Left ventricle myocardium inferior (tissue), 1 donor: ENCODE measurements at places on chromosomes 2 and 18. TPM values are rescaled to one million over a fixed set of nuclear protein-coding genes. Genes with fewer than 3 reads are reported as not detected.

- DNase-seq: no peak
These were observed 165.6 kb downstream of the TMEFF2 start for GRCh38 chr2:192029089-192029488.

DNA sequence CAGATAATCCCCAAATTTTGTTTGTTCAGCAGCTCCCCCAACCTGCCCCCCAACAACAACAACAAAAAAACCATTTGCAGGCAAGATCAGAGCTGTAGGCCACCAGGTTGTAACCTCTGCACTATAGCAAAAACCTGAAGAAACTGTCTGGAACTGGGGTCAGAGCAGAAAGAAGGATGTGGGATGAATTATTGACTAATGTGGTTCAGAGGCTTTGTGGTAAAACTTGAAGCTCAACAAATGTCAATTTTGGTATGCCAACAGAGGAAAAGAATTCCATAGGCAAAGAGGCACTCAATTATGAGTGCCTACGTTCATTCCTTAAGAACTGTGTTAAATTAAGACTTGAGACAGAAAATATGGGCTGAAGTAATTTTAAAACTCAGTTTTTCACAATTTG, 255.1 kb downstream of the STK39 start:
- no peak for DNase-seq

DNA sequence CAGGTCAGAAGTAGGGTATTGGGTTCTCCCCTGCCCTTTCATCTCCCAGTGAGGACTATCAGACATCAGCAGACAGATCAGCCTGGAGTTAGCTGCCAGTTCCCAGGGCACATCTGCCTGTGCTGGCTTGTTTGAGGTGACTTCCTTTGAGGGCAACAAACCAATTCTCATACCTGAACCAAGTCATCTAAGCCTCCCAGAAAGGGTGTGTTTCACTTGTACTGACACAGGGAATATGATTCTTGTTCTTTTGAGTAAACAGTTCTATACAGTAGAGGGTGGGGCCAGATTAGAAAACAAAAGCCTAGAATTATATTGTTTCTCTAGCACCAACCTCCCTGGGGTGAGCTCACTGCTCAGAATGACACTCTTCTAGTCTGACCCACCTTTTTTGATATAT, 591.9 kb downstream of the SLC4A3 start:
- DNase-seq: no peak

Gene EFHD1
- 29.7 TPM for total RNA-seq

Gene ANKRD30BL
- not detected for total RNA-seq
